SHP77 treated with DMSO at 0.1 percent for 48 hours (cell line): ENCODE measurements at places on chromosomes 5 and 9.

DNA sequence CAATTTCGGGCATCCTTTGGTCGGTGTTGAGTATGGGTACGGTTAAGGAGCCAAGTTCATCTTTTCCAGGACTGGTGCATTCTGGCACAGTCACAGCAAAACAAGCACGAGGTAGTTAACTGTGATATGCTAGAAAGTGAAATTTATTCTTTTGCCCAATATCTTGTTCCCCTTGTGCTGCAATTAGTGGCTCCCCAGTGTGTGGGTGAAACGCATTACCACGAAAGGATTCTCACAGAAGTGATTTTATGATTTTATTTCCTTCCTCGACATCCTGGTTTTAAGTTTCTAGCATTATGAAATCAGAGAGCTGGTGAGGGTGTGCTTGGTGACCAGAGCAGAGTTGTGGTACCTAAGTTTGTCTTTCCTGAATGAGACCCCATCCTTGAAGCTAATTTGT lies 1.5 kb downstream of the FRMPD1 start:
- DNase-seq: no peak

DNA sequence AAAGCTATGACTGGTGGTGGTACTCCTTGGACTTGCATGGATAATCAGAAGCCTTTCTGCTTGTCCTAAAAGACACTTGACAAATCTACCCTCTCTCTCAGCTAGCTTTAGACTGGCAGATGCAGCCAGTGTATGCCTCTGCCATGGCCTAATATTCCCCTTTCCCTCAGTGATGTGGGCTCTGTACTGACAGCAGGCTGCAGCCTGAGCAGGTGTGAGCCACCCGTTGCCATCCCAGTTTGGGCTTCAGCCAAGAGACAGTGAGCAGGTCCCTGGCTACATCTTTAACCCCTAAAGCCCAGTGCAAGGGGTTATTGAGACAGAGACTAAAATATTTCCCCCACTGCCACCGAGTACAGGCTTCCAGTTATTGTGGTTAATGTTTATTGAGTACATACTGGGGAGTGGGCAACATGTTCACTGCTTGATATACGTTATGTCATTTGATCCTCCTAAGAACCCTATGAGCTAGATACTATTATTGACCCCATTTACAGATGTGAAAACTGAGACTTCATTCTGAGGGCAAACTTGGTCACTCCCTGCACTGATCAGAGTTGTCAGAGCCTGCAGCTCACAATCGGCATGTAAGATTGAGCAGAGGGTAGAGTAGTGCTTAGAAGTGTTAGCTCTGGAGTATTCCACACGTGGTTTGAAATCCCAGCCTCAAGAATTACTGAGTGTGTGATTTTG lies 254.2 kb downstream of the ARHGAP26 start:
- DNase-seq: peak; percentile 94

- DNase-seq: no peak
Measured at GRCh38 chr9:119221276-119221675, 148.0 kb downstream of the BRINP1 start.

DNA sequence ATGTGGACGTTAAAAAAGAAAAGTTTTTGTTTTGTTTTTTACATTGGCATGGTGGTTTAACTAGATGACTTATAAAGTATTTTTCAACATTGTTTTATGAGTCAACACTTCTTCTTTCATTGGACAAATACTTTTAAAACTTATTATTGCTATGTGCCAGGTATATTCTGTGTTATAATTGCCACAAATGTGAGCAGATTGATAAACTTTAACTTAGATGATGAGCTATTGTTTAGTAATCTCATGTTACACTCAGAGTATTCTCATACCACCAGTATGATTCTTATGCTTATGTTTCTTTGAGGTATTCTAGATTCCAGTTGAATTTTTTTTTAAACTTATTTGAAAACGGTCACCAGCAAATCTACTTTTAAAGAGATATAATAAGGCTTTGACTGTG lies 60.3 kb downstream of the RASA1 start:
- no peak for DNase-seq

GRCh38 chr5:33816791-33817190 lies 75.0 kb downstream of the ADAMTS12 start:
- DNase-seq: no peak

- DNase-seq: no peak
Measured at GRCh38 chr5:120098426-120098825, 365.7 kb upstream of the PRR16 start.

- no peak for DNase-seq
Measured at GRCh38 chr9:113317777-113318176, 14.6 kb upstream of the RNF183 start.
